Nephron progenitor cell (in vitro differentiated cells): ENCODE measurements at places on chromosomes 2 and 18.

DNA sequence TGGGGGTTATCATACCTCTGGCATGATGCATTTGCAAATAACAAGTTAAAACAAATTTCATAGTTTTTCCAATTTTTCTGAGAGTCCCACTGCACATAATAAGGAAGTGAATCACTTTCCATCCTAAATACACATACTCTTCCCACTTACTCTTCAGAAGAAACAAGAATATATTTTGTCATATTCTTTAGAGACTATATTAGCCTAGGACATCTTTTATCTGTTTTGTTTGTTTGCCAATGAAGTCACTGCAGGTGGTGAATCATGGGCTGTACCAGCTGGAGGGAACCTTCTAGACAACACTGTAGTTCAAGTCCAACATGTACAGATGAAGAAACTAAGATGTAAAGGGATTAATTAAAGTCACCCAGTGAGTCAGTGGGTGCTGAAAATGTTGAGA lies 116.8 kb downstream of the XIRP2 start:
- no peak for DNase-seq

- DNase-seq: no peak
These were observed 102.6 kb upstream of the DLX2 start for GRCh38 chr2:172205292-172205691.

DNA sequence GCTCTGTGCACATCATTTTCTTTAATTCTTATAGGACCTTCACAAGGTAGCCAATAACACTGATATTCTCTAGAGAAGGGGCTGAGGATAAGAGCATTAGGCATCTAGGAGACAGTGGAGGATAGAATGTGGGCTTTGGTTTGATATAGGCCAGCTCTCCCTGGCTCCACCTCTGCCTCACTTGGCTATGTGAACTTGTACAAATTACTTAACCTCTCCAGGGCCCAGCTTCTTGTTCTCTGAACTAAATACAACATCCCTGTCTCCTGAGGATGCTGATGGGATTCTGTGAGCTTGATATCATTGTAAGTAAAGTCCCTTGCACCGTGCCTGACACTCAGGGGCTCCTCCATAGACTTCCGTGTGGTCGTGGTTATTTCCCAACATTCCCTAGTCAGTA lies 87.3 kb downstream of the ACOXL start:
- DNase-seq: no peak

- no peak for DNase-seq
These were observed 182.5 kb downstream of the TMEM163 start for GRCh38 chr2:134536296-134536695.

DNA sequence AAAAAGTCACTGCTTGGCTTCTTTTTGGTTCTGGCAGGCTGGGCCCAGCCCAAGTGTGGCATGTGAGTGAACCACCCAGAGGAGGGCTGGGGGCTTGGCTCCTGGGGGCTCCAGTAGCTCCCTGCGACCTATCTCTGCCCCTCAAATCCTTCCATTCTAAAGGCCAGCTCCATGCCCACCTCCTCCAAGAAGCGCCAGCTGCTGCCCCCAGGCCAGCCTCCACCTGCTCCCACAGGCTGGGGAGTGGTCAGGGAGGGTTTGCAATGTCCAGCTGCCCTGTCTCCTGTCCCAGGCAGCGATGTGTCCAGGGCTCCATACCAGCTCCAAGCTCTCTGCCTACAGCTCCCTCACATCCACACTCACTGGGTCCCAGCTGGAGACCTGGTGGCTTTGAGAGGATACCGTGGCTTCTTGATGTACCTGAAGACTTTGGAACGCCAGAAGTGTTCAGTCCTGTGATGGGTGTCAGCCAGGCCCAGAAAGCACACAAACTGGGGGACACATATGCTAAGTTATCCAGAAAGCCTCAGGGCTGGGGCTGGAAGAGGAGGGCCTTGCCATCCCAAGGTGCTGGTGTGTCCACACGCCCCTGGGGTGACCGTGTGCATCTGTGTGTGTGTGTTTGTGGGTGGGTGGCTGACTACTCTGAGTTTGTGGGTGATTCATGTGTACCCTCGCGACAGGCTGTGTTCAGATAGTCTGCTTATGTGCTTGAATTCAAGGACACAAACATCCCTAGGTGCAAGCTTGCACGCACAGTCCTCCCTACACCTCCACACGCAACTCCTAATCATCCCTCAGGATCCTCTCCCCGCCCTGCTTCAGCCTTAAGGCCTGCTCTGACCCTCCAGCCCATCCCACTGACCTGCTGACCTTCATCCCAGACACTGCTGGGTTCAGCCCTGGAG lies 33.4 kb downstream of the ZFP36L2 start:
- no peak for DNase-seq

DNA sequence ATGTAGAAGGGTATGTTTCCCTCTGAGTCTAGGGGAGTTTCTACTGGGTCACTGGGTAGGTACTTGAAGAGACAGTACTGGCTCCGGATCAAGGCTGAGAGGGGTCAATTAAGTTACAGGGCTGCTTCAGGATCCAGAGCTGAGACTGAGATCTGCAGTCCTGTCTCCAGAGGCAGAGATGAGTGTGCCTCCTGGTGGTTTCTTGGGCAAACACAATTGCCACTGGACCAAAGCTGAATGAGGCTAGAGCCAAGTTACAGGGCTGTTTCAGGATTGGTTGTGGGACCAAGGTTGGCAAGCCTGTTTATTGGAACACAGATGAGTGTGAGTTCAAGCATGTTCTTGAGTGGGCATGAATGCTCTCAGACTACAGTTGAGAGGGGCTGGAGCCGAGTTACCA lies 157.9 kb downstream of the ADCYAP1 start:
- DNase-seq: no peak

DNA sequence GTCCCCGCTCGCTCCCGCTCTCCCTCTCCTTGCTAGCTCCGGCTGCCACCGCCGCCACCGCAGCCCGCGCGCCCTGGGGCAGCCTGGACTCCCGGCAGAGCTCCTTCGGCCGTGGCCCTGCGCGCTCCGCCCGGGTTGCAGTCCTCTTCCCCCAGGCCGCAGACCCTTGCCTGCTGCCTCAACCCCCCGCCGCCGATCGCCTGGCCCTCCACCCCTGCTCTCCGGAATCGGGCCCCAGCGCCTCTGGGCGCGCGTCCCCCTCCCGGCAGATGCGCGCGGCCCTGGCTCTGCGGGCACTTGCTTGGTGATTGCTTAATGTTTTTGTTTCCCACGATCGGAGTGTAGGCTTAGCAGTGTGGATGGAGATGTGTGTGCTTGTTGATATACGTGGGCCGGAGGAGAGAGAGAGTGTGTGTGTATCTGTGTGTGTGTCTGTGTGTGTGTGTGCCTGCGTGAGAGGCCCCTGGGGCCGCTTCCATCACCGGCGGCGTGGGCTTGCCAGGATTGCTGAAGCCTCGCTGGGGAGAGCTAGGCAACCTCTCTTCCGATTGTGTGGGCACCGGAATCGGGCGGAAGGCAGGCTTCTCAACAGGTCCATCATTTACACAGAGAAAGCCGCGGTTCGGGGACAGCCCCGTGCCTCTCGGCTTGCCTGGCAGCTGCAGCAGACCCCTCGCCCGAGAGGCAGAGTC lies 877 bp downstream of the INHBB start:
- DNase-seq: peak; percentile 41

- DNase-seq: no peak
These were observed 1.3 kb downstream of the RTP5 start for GRCh38 chr2:241870611-241871537.

DNA sequence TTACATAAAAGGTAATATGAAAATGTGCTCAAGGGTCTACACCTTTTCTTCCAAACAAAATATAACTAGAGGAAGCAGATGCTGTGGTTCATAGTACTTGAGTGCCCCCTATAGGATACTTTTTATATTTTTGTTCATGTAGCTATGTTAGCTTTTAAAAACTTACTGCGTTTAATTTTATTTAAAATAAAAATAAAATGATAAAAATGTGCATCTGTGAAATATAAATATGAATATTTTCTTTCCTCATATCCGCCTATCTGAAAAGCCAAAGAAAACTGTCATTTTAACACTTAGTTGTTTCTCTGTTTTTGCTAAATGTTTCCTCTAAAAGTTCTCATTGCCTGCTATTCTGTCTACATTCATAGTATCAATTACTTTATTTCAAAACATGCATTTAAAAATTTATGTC lies 9.6 kb upstream of the LRP1B start:
- no peak for DNase-seq

DNA sequence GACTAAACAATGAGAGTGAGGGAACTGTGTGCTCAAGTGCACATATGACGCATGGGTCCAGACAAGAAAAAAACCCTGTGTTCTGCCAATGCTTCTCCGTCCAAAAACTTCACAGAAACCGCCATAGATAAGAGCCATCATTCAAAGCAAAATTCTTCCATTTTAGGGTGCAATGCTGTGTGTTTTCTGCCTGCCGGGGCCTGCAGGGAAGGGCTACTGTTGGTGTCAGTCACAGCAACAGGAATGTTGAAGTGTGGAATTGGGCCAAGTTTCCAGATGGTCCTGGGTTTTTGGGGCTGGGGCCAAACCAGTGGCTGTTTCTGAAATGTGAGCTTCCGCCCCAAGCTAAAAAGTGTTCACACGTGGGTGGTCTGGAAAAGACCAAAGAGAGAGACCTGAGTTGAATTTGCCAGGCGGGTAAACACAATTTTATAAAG lies 677 bp upstream of the MC2R start:
- DNase-seq: no peak

DNA sequence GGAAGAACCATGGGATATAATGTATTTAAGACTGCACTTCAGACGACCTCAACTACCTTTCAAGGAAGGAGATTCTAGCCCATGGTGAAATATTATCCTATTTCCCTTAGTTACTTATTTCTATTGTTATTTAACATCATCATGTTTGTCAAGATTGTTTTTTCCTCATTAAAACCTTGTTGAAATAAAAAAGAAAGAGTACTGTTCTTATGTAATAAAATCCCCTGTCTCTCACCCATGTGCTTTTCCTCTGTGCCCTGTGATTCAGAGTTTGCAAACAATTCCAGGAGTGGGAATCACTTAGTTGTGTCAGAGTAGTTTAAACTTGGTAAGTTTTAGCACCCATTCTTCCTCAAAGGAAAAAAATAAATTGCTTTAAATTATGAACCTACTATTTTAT lies 43.6 kb downstream of the ERBB4 start:
- DNase-seq: no peak

GRCh38 chr2:12533337-12534005 lies 183.3 kb upstream of the TRIB2 start:
- no peak for DNase-seq

- DNase-seq: no peak
These were observed 169.9 kb upstream of the SLC39A10 start for GRCh38 chr2:195486987-195487644.

- no peak for DNase-seq
These were observed 94.4 kb downstream of the EIPR1 start for GRCh38 chr2:3283206-3283605.

GRCh38 chr18:70292628-70293027 lies 3.8 kb downstream of the SOCS6 start:
- no peak for DNase-seq

GRCh38 chr2:39020383-39020782 lies 100.5 kb downstream of the SOS1 start:
- DNase-seq: no peak

DNA sequence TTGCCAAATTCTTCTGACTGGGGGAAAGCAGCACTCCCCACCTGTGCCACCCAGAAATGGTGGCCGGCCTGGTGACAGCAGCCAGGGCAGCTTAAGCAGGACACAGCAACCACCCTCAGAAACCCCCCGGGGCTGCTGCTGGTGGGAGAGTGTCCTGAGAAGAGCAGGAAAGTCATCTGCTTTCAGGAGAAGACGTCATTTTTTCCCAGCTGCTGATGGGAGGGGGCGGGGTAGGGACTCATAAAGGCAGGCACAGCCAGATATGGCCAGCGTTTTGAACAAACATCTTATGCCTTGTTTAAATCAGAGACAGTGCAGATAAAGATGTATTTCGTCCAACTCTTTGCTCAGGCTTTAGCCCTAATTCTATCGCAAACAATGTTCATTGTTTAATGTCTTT lies 139.5 kb downstream of the LRRC30 start:
- DNase-seq: no peak

DNA sequence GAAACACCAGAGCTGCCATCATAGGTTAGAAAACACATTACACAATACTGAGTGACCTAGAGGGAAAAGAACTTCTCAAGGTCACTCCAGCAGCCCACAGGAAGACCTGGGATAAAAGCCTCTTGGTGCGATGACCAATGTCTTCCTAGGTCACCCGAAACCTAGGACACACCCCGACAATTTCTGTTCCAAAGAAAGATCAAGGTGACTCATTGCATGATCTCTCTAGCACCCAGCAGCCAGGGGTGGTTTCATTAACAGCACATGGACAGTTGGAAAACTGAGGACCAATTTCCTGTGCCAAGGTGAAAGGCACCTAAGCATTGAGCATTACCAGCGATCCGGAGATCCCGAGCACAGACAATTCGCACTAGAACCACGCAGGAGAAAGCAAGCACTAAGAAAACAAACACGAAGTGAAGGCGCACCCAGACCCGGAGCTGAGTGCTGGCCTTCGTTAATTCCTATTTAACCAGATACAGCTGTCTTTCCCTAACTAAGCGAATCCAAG lies 1.5 kb downstream of the CACNB4 start:
- no peak for DNase-seq

- no peak for DNase-seq
These were observed 16.7 kb upstream of the MSGN1 start for GRCh38 chr2:17799301-17800120.

DNA sequence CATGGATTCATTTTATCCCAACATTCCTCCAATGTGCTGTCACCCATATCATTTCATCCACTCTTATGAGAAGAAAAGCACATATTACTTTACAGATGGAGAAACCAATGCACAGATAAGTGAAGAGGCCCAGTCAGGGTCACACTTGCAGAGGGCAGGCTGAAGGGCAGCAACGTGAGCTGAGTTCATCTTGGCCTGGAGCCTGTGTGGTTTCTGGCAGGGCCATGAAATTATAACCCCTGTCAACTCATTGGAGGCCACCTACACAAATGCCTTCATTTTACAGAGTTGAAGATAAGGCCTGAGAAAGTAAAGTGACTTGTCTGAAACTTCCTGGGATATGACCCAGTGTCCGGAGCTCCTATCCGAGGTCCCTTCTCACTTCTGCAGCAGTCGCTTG lies 88.4 kb upstream of the NRP2 start:
- no peak for DNase-seq

DNA sequence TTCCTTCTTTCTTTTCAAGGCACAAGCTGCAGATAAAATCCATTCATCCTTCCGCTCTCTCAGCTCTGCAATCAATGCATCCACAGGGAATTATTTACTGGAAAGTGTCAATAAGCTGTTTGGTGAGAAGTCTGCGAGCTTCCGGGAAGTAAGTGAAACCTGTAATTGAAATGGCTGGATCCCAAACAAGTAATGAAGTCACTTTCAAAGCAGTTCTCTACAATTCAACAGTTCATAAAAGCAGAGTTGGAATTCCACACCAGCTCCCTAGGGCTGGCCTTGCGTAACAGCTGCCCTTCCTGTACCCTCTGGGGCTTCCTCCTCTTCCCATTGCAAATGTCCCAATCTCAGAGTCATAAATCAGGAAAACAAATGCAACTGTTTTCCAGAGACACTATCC lies 9.6 kb downstream of the SERPINB2 start:
- DNase-seq: peak; percentile 9
